ENCODE measurements at places on chromosomes 4 and X.

DNA sequence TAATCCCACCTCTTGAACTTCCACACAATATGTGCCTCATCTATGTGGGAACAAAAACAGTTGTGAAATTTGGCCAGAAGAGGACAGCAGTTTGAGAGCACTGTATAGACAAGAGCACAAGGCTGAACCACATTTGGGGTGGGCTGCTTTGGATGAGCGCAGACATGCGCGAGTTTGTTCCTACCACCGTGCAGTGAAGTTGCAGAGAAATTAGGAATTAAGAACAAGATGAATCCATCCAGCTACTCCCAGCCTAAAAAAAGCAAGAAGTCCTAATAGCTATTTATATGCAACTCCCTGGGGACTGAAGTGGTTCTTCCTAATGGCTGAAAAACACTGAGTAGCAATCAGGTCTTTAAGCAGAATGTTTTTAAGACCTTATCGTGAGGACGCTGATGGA, 1.0 kb downstream of the GAB3 start:
- H3K4me1 ChIP-seq = 0 out of 2 replicates have a peak, but pooled peaks cover 3% of the 10 kb centered on the region
- H3K4me3 ChIP-seq = peak overlapping the region; percentile 48
- H3K36me3 ChIP-seq = no peaks in the 10 kb centered on the region
- DNase-seq = no peak
- H3K27ac ChIP-seq = no peak overlapping the region

- no peaks in the 10 kb centered on the region for H3K36me3 ChIP-seq
- no peaks in the 10 kb centered on the region for H3K27me3 ChIP-seq
- H3K27ac ChIP-seq = no peak overlapping the region
- no peak overlapping the region for H3K4me3 ChIP-seq
- H3K4me1 ChIP-seq = no peaks in the 10 kb centered on the region
- no peak for DNase-seq
These were observed 456.7 kb downstream of the GLUD2 start for GRCh38 chrX:121504153-121504552.

- H3K27me3 ChIP-seq = no peaks in the 10 kb centered on the region
- no peaks in the 10 kb centered on the region for H3K36me3 ChIP-seq
- no peaks in the 10 kb centered on the region for H3K4me1 ChIP-seq
- DNase-seq = peak; percentile 40
- H3K4me3 ChIP-seq = no peak overlapping the region
- H3K27ac ChIP-seq = no peak overlapping the region
These were observed 87.0 kb downstream of the PHOX2B start for GRCh38 chr4:41661442-41662076.

DNA sequence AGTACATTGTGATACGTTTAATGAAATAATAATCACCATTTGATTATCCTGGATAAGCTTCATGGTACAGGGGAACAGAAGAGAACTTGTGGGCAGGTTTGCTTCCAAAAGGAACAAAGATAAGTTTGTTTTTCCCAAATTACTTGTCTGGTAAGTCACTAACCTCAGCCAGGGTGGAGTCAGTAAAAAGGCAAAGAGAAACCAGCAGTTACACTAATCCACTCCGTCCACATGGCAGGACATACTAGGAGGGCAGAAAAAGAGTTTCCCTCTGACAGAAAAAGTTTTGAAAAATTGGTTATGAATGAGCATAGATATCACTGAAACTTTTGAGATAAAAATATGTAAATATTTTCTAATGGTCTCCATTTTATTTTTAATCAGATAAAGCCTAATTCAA, 285.9 kb downstream of the IL15 start:
- no peak overlapping the region for H3K27ac ChIP-seq
- H3K4me3 ChIP-seq = no peak overlapping the region
- H3K27me3 ChIP-seq = no peaks in the 10 kb centered on the region
- H3K36me3 ChIP-seq = no peaks in the 10 kb centered on the region
- no peaks in the 10 kb centered on the region for H3K4me1 ChIP-seq

DNA sequence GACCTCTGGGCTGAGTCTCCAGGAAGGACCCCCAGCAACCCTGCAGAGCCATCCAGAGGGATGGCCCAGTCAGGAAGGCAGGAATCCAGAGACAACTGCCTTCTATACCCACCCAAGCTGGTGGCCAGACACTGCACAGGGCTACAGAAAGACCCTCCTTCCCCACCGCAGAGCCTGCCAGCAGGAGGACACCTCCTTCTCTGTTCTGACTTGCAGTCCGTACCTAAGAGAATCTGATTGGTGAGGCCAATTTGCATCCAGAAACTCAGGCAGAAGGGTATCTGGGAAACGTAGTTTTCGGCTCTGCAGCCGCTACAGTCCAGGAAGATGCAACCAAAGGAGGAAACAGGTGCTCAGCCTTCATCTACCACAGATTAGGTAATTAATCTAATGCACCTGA, 155.4 kb upstream of the FRG1 start:
- no peak overlapping the region for H3K27ac ChIP-seq
- no peak overlapping the region for H3K4me3 ChIP-seq
- DNase-seq = no peak
- no peaks in the 10 kb centered on the region for H3K27me3 ChIP-seq
- H3K4me1 ChIP-seq = no peaks in the 10 kb centered on the region

- H3K27ac ChIP-seq = no peak overlapping the region
- no peak for DNase-seq
- no peaks in the 10 kb centered on the region for H3K27me3 ChIP-seq
- H3K4me1 ChIP-seq = peaks cover 14% of the 10 kb centered on the region
- H3K36me3 ChIP-seq = no peaks in the 10 kb centered on the region
- H3K4me3 ChIP-seq = no peak overlapping the region
These were observed 87.2 kb downstream of the RASL11B start for GRCh38 chr4:52949336-52949735.

GRCh38 chr4:95956094-95956493, 116.2 kb downstream of the PDHA2 start:
- H3K27me3 ChIP-seq = no peaks in the 10 kb centered on the region
- DNase-seq = no peak
- H3K4me3 ChIP-seq = no peak overlapping the region
- no peaks in the 10 kb centered on the region for H3K36me3 ChIP-seq

DNA sequence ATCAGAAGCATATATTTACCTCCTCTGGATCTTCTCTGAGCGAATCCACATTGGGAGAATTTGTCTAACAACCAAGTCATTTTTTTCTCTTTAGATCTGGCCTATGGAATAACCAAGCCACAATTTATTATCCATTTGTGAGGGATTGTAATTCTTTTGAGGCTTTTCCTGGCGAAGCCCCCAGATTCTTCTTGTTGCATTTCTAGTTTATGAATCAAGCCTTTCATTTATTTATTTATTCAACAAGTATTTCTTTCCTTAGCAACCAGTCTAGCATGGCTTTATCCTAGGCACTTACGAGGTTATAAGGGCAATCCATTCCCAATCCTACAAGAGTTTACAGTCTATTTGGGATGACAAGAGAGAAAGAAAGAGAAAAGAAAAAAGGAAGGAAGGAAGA, 18.4 kb upstream of the FNIP2 start:
- H3K27ac ChIP-seq = peak overlapping the region; percentile 61
- peaks cover 31% of the 10 kb centered on the region for H3K4me1 ChIP-seq
- no peaks in the 10 kb centered on the region for H3K27me3 ChIP-seq

DNA sequence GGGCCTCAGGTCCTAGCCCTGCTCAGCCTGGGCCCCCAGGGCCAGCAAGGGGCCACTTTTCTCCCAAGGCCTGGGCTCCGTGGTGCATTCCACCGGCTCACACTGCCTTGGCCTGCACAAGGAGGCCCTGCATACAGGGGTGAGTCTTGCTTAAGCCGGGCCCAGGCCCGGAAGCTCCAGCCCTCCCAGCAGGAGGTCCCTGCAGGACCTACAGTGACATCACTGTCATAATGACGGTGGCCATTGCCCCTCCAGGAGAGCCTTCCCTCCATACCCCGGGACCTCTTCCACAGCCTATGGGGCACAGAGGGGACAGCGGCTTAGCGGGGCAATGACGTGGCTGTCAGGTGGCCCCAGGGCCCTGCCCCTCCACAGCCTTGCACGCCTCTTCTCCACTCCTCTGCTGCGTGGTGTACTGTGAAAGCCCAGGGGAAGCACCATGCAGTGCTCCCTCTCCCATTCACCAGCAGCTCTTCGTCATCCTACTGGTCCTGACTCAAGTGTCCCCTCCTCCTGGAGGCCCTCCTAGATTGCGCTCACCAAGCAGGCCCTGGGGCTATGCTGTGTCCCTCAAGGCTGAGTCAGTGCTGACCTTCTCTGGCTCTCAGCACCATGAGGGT, 32.3 kb upstream of the AFAP1 start:
- no peak overlapping the region for H3K27ac ChIP-seq
- no peaks in the 10 kb centered on the region for H3K27me3 ChIP-seq
- H3K4me3 ChIP-seq = no peak overlapping the region
- peaks cover 56% of the 10 kb centered on the region for H3K4me1 ChIP-seq
- H3K36me3 ChIP-seq = no peaks in the 10 kb centered on the region
- DNase-seq = no peak

DNA sequence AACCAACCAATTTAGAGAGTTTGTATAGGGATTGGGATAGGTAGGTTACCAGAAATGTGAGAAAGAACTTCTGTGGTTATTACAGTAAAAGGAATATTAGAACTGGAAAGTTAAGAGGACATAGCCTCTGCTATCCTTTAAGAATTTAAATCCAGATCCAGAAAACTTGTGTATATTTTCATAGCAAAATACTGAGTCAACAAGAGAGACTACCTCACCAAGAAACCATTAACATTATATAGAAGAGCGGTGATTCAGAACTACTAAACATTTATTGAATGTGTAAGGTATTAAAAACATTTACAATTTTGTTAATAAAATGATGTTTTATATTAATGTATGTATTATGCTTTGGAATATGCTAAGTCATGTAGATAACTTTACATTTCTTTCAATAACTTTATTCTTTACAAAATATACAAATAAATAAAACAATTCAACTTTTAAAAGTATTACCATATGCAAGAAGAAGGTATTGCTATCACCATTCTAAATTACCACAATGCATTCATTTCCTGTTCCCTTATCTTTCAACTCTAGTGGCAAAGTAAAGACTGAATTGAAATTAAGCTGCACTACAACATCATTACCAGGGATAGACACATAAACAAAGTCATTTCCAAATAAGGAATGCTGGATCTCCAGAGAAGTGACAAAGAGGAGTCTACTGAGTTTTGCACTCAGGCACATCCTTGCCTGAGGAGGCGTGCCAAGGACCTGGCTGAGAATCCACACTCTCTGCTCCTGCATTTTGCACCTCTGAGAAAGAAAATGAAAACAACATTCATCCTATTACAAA, 6.1 kb upstream of the BDH2 start:
- no peak overlapping the region for H3K4me3 ChIP-seq
- no peak for DNase-seq
- peaks cover 44% of the 10 kb centered on the region for H3K36me3 ChIP-seq
- H3K27me3 ChIP-seq = no peaks in the 10 kb centered on the region
- H3K4me1 ChIP-seq = no peaks in the 10 kb centered on the region

DNA sequence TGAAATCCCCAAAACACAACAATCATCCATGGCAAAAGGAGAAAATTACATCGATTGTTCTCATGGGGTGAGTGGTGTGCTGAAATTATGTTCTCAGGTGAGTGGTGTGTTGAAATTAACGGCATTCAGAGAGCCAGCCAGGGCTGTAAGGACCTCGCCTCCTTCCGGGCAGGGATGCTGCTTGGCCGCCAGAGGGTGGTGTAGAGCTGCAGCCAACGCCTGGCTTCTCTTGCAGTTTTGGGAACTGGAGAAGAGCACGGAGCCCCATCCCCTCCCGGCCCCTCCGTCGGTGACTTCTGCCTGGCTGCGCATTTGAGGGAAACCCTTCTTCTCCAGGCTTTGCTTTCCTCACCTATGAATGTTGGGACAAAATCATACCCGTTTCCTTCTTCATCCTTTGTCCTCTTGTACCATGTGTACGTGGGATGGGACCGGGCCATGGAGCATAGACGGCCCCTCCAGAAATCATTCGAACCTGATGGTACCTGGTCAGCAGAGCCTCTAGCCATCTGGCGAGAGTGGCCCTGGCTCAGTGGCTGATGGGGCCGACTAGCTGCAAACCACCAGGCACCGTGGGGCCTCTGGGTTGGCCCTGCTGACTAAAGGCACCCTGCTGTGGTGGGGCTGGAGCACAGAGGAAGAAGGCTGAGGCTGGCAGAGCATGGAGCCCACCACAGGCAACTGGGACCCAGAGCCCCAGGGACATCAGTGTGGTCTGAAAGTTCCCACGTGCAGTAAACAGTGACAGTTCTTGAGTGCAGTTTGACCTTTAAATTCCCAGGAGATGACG, 28.4 kb downstream of the TRMT44 start:
- peaks cover 25% of the 10 kb centered on the region for H3K36me3 ChIP-seq
- no peak overlapping the region for H3K4me3 ChIP-seq
- H3K27ac ChIP-seq = no peak overlapping the region

GRCh38 chrX:111268506-111268905, 1.8 kb downstream of the CAPN6 start:
- no peaks in the 10 kb centered on the region for H3K4me1 ChIP-seq
- no peak overlapping the region for H3K4me3 ChIP-seq
- H3K27ac ChIP-seq = no peak overlapping the region
- no peaks in the 10 kb centered on the region for H3K27me3 ChIP-seq

Data from SJSA1 (cell line).